ENCODE measurements at places on chromosomes 11 and 22.
A peak's percentile ranks its signal among the peaks of the same experiment; 100 is the strongest.

GRCh38 chr11:110631551-110631950 lies 80.7 kb downstream of the ARHGAP20 start:
- DNase-seq = no peak

- DNase-seq = no peak
Observed at GRCh38 chr11:117839936-117840813, 15.6 kb upstream of the FXYD2 start.

DNA sequence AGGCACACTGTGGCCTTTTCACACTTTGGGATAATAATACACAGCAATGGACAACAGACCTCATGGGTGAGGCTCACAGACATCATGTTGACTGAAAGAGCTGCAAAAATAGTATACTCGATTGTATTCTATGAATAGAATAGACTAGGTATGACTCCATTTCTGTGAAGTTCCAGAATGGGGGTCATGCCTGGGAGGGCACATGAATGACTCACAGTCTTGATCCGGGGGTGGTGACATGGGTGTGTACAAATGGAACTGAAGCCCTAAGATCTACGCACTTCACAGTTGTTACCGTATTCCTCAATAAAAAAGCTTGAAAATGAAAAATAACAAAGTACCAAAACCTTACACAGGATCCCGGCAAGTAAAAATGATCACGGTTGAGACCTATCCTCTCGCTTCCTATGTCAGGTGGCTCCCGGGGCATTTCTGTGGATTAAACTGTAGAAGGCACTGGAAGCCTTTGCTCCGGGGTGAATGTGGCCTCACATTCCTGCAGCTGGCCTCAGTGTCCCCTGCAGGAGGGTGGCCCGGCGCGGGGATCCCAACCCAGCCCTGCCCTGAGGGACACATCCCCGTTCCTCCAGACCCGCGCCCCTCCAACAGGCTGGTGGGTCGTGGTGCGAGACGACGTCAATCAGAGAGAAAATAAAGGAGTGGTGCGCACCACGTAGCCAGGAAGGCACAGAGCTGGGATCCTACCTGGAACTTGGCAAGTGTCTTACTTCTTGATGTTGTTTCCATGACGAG lies 75.9 kb downstream of the NECTIN1 start:
- no peak for DNase-seq

DNA sequence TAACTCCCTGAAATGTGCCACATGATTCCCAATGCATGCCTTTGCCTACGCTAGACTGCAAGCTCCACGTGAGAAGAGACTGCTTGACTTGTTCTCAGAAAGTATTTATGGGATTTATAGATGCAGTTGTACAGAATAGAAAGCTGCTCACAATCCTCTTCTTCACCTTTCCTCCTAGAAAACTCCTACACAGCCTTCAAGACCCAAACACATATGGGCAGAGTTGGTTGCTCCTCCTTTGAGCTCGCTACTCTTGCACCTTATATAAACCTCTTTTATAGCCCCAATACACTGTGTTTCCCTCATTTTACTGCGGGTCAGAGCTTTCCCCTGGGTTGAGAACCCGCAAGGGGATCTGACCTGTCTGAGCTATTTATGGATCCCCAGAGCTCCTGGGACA lies 16.4 kb downstream of the C1QTNF6 start:
- DNase-seq = no peak

- DNase-seq = no peak
Observed at GRCh38 chr11:19579957-19580356, 132.7 kb upstream of the NAV2 start.

GRCh38 chr11:7628660-7629059 lies 44.6 kb downstream of the CYB5R2 start:
- no peak for DNase-seq

DNA sequence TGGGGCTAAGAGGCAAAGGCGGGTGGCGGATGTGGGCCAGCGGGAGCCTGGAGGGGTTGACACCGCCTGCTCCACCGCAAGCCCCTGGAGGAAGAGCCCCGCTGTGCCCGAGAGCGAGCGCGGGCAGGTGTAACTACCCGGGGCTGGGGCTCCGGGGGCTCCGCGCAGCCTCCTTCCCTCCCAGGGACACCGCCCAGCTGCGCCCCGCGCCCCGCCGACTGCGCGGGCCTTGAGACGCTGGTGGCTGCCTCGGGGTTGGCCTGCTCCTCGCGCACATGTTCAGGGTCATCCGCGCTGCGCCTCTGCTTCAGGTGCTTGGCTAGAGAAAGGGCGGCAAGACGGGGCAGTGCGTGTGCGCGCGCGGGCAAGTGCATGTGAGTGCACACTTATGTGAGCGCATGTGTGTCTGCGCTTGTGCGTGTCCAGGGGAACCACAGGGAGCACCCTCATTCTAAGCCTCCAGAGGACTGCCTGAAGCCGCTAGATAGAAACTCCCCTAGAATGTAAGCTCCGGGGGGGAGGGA lies 197.5 kb upstream of the TMEM45B start:
- no peak for DNase-seq

DNA sequence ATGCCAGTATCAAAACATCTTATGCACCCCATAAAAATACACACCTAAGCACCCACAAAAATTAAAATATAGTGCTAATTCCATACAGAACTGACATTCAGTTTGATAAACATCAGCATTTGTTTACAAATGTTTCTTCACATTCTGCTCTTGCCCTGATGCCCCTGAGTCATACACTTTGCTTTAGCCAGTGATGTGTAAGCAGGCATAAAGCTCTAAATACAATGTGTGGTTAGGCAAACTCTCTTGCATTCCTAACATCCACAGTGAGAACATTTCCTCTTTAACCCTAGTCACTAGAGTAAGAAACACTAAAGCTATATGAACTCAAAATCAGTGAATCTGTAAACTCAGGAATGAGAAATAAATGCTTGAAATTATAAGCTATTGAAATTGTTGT lies 1060.7 kb downstream of the FAM181B start:
- no peak for DNase-seq

- no peak for DNase-seq
Observed at GRCh38 chr11:120611581-120611980, 100.0 kb downstream of the GRIK4 start.

- DNase-seq = no peak
Observed at GRCh38 chr11:72842126-72842525, 27.9 kb downstream of the ATG16L2 start.

DNA sequence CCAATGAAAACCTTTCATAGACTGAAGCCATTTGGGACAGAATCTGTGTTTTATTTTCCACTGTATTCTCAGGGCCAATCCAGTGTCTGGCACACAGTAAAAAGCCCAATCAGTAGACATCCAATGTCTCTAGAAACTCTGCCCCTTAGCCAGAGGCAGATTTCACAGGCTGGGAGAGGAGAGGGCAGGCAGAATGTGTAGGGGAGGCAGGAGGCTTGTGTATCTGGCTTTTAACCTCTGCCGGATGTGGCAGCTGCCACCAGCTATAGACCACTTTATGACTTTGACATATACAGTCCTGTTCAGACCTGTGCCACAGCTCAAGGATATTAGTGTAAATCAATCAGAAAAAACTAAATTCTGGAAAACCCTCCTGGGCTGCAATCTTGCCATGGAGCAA lies 4.4 kb downstream of the EXPH5 start:
- DNase-seq = no peak

- no peak for DNase-seq
Observed at GRCh38 chr11:64687643-64688533, 35.1 kb downstream of the NRXN2 start.

DNA sequence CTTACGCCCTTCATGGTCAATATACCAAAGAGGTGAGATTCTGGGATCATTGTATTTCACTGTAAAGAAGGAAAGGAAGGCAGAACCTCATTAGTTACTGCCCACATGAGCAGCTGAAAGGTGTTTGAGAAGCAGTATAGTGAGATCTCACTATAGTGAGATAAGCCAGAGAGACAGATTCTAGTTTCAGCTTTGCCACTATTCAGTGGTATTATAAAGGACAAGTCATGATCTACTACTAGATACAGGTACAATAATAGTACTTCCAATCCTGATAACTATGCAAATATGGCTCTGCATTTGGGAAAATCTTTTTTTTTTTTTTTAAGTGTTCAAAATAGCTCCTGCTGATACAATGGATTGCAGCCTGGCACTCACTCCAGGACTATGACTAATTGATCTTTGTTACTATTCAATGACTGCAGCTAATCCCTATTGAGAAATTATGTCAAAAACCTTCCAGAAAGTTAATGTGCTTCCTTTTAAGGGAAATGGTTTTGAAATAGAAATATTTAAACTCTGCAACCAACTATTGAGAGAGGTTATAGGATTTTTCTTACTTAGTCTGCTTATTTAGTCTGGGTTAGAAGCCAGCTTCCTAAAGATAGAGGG lies 8.3 kb upstream of the DLAT start:
- no peak for DNase-seq

DNA sequence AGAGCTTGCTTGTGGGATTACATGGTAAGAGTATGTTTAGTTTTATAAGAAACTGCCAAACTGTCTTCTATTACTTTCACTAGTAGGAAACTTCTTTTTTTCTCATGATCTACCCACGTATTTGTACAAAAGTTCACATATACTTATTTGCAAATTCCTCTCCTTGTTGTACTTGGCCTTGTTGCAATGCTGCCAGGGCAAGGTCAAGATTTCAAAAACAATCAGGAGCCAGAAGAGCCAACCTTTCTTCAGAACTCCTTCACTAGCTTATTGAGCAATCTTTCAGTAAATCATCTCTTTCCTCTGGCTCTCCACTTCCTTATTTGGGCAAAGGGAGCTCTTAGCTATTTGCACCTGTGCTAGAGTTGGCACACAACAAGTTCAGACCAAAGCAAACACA lies 9.7 kb downstream of the SRSF8 start:
- DNase-seq = no peak

- DNase-seq = no peak
Observed at GRCh38 chr11:7522121-7522520, 8.3 kb downstream of the PPFIBP2 start.

- no peak for DNase-seq
Observed at GRCh38 chr11:94193288-94193687, 64.6 kb downstream of the PANX1 start.

DNA sequence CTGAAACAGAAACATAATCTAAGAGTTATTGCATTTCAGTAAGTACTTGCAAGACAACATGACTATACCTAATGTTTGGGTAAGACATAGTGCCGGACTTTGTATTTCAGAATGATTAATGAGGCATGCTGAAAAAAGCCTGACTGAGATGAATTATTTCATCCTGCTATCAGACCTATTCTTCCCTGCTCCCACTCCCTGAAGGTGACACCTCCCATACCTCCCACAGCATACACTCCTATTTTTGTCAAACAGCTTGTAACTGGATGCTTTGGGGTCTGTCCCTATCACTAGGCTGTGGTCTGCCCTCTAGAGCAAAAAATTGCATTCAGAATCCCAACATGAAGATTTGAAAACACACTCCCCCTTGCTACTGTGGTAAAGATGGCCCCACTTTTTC lies 10.9 kb upstream of the SCN3B start:
- DNase-seq = no peak

DNA sequence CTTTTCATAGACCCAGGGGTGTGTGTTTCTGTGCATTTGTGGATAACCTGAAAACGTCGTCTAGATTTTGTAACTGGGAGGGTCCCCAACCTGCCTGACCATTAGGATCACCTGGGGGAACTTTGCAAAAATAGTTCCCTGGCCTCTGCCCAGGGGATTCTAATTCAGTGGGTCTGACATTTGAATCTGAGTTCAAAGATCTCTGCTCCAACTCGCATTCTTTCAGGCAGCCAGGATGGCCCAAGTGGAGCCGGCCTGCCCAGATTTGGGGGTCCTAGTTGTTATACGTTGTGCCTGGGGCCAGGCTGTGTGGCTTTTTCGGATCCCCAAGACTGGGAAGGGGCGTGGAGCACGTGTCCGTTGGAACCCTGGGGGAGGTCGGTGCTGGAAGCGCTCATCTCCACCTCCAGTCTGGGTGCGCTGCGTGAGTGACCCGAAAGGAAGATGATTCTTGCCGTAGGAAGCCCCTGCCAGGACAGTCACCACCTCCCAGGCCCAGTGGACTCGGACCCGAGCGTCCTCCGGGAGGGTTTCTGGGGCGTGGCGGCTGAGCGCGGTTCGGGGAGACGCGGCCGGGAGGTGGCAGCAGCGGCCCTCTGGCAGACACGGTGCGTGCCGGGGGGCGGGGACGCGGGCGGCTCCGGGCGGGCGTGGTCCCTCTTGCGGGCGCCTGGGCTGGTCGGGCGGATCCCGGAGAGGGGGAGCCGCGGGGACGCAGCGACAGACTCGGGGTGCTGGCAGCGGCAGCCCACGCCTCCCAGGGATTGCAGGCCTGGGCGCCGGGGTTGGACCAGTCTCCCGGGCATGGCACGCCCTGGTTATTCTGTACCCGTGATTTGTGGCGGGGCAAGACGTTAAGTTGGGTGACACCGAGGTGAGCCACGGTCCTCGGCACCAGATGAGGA lies 29.2 kb upstream of the PLET1 start:
- DNase-seq = peak; percentile 86

DNA sequence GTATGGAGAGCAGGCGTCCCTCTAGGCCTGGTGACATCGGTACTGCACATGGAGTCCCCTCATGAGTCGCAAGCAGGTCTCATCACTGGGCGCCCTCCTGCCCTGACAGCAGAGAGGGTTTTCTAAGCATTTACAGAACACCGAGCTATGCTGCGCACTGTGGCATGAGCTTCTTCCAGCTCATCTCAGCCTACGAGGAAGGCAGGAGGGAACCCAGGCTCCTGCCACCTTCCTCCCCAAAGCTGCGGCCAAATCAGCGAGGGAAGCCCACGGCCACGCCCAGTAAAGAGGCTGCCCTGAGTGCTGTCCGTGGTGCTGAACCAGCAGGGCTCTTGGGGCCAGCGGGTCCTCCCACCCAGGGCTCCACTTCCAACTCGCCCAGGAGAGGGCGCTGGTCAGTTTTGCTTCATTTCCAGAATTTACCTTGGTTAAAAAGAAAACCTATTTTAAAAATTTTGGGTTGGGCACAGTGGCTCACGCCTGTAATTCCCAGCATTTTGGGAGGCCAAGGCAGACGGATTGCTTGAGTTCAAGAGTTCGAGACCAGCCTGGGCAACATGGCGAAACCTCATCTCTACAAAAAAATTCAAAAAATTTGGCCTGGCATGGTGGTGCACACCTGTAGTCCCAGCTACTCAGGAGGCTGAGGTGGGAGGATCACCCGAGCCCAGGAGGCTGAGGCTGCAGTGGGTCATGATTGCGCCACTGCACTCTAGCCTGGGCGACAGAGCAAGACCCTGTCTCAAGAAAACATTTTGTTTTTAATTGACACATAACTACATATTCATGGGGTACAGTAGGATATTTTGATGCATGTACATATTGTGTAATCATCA lies 34.2 kb downstream of the PHF21B start:
- peak; percentile 2 for DNase-seq

GRCh38 chr11:67542971-67543370 lies 19.7 kb upstream of the CABP2 start:
- DNase-seq = no peak

- DNase-seq = no peak
Observed at GRCh38 chr11:130467116-130467900, 18.9 kb downstream of the ADAMTS15 start.

Measured in stimulated activated naive CD4-positive, alpha-beta T cell (primary cell).